T-helper 17 cell (primary cell): ENCODE measurements at places on chromosomes 5 and 9.

GRCh38 chr9:79858508-79858907 lies 286.7 kb downstream of the TLE4 start:
- DNase-seq = no peak

DNA sequence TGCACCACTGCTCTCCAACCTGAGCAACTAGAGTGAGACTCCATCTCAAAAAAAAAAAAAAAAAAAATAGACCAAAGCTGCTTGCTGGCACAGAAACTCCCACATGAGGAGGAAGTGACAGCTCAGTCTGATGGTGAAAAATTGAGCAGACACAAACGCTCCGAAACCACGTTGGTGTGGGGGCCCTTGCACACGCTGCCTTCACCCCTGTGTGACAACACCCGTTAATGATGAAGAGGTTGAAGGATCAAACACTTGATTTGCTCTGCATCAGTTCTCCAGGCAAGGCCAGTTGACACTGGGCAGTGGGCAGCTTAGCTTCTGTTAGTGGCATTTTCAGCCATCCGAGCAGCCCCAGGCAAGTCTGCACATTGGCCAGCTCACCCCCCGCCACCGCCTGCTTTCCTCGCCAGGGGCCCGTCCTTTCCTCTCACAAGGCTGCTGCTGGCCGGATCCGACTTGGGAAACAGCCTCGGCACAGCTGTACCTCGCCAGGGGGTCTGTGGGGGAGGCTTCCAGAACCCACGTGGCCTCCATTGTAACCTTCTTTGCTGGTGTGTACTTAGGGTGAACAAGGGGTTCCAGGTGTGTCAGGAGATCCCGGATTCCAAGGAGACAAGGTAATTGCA lies 79.8 kb downstream of the COL27A1 start:
- no peak for DNase-seq

DNA sequence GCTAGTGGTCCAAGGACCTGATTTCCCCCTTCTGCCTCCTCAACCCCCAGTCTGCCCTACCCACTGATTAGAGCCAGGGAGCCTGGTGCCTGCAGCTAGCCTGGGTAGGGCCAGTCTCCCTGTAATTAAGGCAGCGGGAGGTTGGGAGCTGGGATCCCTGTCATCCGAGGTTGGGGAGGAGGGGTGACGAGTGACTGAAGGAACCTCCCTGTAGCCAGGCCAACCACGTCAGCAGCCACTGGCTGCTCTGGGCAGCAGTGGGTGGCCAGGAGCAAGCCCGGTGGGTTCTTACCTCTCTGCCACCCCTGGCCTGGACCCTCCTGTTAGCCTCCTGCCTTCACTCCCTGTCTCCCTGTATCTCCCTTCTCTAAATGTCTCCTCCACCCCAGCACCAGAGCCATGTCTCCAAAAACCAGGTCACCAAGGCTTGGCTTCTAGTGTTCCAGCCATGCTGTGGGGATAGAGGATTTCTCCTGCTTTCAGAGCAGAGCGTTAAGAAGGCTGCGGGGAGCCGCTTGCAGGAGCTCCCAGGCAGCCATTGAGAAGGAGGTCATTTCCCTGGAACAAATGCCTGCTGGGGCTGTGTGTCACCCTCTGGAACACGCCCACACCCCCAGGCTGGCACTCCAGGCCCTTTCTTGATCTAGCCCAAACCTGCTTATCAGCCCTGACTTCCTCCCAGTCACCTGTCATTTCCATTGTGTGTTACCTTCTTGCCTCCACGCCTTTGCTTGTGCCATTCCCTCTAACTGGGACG lies 65.0 kb upstream of the GGTA1 start:
- DNase-seq = no peak

DNA sequence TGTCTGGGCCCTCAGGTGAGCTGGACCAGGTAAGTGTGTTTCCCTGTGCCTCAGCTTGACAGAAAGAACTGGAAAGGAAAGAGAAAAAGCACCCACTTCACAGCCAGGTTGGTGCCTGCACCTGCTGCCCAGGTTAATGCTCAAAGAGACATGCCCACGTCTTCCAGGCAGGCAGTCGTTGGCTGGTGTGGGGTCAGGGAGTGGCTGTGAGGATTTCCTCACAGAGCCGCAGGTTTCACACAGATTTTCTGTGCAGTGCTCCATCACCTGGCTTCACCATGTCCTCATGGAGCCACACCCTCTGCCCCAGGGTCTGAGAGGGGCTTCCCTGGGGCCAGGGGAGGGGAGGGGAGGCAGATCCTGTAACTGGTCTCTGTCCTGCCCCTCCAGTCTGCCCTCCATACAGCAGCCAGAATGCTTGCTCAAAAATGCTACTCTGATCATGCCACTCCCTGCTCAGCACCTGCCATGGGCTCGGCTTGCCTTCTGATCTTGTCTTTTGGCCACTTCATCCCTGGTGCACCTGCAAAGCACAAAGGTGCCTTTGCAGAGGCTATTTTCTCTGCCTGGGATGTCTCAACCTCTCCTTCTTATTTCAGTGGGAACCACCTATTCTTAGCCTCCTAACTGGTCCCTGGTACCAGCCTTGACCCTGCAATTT lies 82.5 kb upstream of the UBTD2 start:
- no peak for DNase-seq

DNA sequence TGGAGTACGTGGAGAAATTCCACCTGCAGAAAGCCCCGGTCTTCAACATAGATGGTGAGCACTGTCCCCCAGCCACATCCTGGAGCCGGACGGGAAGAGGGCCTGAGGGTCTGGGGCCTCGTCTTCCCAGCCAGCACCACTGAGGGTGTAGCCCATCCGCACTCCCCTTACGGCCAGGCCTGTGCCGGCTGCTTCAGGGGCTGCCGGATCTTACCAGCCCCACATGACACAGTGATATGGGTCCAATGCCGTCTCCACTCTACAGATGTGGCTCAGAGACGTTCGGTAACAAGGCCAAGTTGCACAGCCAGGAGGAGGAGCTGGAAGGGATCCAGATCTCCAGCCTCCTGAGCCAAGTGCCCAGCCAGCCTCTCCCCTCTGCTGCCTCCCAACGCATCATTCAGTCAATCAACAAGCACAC lies 21.3 kb downstream of the GLT6D1 start:
- DNase-seq = no peak

- DNase-seq = no peak
Measured at GRCh38 chr9:137188086-137188489, 272 bp downstream of the ANAPC2 start.

DNA sequence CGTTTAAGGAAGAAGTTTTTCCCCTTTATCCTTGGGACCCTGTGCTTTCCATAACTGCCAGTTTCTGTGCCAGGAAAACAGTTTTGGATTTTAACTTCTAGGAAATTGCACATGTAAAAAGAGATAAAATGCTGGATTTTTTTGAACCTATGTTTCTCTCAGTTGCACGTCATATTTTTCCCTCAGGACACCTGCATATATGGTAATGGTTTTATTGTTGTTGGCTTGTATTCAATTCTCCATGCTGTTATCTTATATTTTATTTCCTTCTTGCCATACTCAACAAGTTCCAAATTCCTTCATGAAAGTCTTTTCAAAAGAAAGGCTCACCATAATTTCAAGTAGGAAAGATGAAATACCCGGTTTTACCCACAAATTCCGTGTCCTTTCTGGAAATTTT lies 7.9 kb upstream of the ADAMTSL1 start:
- DNase-seq = no peak

- peak; percentile 34 for DNase-seq
Measured at GRCh38 chr5:43555895-43556606, 826 bp downstream of the PAIP1 start.

- DNase-seq = no peak
Measured at GRCh38 chr9:124010303-124010664, 1.3 kb upstream of the LHX2 start.

- no peak for DNase-seq
Measured at GRCh38 chr5:41600731-41601130, 90.3 kb upstream of the PLCXD3 start.

GRCh38 chr5:145345511-145346287 lies 489.4 kb downstream of the PRELID2 start:
- DNase-seq = no peak

- no peak for DNase-seq
Measured at GRCh38 chr5:79834754-79835714, 145.4 kb downstream of the CMYA5 start.

- DNase-seq = no peak
Measured at GRCh38 chr5:52043543-52043942, 660.3 kb downstream of the ISL1 start.

GRCh38 chr5:55896663-55897062 lies 45.5 kb downstream of the IL31RA start:
- no peak for DNase-seq

DNA sequence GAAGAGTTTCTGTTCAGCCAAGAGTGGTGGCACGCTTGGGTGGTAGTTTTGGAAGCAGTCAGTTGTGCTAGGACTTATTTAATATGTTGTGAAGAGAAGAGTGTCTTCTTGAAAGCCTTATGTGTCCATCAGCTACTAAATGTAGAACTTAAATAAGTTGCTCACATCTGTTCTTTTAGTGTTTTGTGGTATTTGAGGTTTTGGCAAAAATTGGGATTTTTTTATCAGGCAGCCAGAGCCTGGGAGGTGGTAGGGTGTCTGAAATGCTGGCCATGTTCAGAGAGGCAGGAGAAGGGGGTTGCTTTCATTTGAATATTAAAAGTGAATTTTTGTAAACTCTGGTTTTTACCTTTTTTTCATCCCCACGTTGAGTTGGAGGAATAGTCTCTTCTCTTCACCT lies 24.2 kb upstream of the ZBTB34 start:
- no peak for DNase-seq

- no peak for DNase-seq
Measured at GRCh38 chr5:66538126-66538525, 58.1 kb upstream of the MAST4 start.

DNA sequence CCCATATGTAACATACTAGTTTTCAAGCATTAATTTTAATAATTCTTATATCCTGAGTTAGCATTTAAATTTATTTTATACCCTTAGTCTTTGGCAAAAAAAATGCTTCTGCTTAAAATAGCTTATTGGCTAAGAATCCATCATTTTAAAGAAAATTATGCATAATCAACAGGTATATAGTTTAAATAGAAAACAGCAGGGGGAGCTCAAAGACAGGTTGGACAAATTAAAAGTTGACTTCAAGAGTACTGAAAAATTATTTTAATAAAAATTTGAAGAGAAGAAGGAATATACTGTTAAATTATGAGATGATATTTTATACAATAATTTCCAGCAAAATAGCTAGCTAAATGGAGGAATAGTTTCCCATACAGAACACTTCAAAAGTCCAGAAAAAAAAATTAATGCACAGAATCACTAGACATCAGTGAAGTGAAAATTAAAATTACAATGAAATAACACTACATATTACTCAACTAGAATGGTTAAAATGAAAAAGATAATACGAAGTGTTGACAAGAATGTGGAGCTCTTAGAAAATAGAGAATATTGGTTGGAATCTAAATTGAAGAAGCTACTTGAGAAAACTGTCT lies 387.1 kb downstream of the PDE4D start:
- no peak for DNase-seq

DNA sequence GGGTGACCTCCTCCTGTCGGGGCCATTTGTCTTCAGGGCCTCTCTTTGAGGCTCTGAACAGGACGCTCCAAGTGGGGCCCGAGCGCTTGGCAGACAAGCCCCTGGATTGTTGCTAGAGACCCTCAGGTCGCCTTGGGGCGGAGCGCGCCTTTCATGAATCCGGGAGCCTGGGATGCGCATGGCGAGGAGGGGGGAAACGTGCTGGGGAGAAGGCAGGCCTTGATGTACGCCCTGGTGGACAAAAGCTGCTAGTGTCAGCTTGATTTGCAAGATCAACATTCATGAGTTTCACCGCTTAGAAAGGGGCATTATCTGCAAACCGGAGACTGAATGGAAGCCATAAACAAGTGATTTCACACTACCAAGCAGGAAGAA lies 226.3 kb downstream of the SMARCA2 start:
- DNase-seq = no peak

GRCh38 chr9:69818750-69819345 lies 1.8 kb upstream of the CFAP95 start:
- DNase-seq = no peak

DNA sequence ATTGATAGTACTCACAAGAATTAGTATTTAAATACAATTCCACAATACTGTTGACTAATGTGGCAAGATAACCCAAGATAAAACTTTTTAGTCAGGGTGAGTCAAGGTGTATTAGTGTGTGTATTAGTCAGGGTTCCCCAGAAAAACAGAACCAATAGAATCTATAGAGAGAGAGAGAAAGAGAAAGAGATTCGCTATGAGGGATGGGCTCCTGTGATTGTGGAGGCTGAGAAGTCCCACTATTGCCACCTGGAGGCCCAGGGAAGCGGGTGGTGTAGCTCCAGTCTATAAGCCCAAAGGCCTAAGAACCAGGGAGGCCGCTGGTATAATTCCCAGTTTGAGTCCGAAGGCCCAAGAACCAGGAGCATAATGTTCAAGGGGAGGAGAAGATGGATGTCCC lies 10.0 kb upstream of the SHISAL2B start:
- no peak for DNase-seq

- no peak for DNase-seq
Measured at GRCh38 chr9:136311051-136312008, 7.4 kb upstream of the CCDC187 start.

DNA sequence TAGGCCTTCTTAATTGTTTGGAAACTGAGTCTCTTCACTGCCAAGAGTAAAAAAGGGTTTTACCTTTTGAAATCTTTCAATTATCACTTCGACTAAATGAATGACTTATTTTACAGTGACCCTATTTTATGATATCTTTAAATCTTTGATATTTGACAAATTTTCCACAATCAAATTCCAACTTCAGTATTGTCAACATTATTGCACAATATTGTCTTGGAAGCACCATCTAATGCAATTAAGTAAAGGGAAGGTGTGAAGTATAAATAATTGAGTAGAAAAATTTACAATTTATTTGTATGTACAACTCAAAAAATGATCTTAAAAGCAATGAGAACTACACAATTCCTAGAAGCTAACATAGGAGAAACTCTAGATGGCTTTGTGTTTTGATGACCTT lies 49.2 kb downstream of the GABRA6 start:
- DNase-seq = no peak

- DNase-seq = no peak
Measured at GRCh38 chr9:1267581-1267980, 217.4 kb downstream of the DMRT2 start.

GRCh38 chr9:35258660-35259474 lies 97.1 kb downstream of the UNC13B start:
- peak; percentile 12 for DNase-seq

- DNase-seq = no peak
Measured at GRCh38 chr5:89128906-89129625, 246.1 kb upstream of the MEF2C start.

DNA sequence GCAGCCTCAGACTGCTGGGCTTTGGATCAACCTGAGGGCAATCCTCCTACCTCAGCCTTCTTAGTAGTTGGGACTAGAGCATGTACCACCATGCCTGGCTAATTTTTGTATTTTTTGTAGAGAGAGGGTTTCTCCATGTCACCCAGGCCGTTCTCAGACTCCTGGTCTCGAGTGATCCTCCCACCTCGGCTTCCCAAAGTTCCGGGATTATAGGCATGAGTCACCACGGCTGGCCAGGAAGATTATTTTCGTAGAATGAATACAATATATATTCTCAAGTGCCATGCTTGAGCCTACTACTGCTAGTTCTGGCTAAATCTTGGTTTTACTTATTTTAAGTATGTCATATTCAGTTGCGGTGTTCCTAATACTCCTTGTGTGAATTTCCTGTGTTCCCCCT lies 88.2 kb upstream of the CLINT1 start:
- no peak for DNase-seq
